Activated CD8-positive, alpha-beta memory T cell treated with anti-CD3 and anti-CD28 coated beads for 4 hours (primary cell): ENCODE measurements at places on chromosomes 2 and 18.
A peak's percentile ranks its signal among the peaks of the same experiment; 100 is the strongest.

DNA sequence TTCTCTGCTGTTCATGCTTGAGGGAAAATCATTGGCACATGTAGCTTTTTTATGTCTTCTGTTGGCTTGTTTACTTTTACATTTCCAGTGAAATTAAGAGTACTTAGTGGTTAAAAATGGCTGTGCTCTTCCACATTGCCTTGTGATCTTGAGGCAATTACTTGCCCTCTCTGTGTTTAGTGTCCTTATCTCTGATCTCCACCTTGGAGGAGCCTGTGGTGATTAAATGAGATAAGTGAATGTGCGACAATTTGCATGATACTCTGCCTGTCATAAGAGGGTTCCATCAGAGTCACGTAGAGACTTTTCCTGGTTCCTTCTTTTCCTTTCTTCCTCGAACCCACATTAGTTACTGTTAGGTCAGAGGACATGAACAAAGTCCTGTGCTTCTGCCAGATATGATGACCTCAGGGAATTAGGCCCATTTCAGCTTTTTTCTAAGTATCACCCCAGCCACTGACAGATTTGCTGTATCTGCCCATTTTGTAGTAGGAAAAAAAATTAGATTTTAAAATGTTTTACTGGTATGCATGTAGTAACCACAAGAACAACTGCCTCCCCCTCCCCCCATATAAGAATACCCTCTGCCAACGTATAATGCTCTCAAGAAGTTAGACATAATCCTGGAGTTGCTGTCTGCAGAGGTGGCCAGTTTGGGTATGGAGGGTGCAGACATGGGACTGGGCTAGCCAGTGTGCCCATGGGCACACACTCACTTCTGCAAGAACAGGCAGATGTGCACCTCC is 51.9 kb downstream of the TET3 start:
- no peak for DNase-seq

GRCh38 chr2:236774171-236774570 is 204.5 kb downstream of the ACKR3 start:
- DNase-seq: no peak

- DNase-seq: no peak
Measured at GRCh38 chr2:67899187-67899586, 163.6 kb downstream of the C1D start.

- DNase-seq: no peak
Measured at GRCh38 chr18:31634331-31634713, 42.6 kb downstream of the TTR start.

DNA sequence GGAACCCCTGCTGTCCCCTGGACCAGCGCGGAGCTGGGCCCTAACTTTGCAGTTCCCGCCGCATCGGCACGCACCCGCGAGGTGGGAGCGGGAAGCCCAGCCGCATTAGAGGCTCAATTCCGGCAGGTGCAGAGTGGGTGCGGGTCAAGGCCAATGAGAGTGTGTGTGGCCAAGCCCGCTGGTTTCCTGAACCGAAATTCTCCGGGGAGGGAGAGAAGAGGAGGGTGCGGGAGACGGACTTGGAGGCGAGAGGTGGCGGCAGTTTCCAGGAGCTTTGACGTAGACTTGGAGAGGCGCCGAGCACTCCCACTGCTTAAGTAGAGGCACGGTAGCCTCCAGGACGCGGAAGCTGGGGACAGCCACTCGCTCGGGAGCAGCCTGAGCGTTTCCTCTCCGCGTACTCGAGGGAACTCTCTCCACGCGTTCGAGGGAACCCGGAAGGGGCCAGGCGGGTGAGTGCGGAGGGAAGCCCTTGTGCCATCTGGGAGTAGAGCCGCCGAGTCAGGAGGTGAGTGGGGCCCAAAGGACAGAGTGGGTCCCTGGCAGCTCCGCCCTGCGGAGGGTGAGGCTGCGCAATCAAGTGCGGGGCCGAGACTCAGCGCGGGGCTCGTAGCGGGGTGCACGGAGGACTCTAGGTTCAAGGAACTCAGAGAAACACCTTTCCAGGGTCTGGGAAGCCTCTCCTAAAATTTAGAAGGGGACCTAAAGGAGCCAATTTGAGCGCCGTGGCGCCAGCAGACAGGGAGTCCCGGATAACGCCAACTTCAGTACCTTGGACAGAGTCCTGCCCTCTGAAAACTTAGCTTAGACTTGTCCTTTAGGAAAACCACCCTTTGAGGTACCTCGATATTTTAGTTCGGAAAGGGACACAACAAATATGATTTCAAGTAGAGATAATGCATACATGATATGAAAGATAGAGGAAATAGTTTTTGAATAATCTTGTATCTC is at the start of gene FAM237A:
Gene FAM237A, plus strand, starts transcription at position 413 of the 951 bp plus-strand sequence. CDS start 1,750 bp downstream, outside the sequence.
- no peak for DNase-seq

- DNase-seq: no peak
Measured at GRCh38 chr2:218263817-218264641, 3.2 kb downstream of the GPBAR1 start.

DNA sequence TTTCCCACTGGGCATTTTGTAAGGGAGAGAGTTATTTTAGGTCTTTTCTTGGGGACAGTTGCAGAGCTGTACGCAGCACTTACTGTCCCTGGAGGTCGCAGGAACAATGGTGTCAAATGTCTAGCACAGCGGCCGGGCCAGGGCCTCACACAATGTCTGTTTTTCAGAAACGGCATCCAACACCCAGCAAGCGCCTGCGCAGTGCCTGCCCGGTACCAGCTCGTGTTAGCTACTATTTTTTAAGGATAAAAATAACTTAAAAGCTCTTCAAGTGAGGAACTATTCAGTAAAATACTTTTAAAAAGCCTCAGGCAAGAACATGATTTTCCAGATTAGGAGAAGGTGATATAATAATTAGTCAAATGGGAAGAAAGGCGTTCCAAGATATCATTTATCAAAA is 90.0 kb downstream of the MBP start:
- DNase-seq: no peak

- no peak for DNase-seq
Measured at GRCh38 chr2:182713601-182714000, 2.5 kb upstream of the DNAJC10 start.

GRCh38 chr18:77047803-77048419 is 84.7 kb downstream of the MBP start:
- no peak for DNase-seq

DNA sequence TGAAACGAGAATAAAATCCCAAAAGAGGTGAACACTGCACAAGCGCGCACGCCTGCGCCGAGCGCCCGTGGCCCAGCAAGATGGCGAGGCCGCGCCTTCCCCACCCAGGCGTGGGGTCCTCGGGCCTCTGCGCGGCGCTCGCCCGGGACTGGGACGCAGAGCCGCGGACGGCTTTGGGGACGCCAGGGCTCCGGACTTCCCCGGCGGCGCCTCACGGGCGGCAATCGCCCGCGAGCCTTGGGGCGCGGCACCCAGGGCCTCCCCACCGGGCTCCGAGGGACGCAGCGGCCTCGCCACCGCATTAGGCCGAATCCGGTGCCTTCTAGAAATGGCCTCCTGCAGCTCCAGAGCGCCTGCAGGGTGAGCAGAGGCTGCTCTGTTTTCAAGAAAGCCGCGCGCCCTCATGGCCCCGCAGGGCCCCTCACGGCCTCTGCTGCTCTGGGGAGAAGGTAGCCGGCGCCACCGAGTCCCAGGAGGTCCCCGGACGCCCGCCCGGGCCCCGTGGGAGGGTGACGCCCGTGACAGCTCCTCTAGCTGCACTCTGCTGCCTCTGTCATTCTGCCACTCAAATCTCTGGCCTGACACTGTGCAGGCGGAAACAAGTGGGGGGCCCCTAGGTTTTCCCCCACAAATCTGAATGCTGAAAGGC is 35.9 kb upstream of the POMC start:
- no peak for DNase-seq

DNA sequence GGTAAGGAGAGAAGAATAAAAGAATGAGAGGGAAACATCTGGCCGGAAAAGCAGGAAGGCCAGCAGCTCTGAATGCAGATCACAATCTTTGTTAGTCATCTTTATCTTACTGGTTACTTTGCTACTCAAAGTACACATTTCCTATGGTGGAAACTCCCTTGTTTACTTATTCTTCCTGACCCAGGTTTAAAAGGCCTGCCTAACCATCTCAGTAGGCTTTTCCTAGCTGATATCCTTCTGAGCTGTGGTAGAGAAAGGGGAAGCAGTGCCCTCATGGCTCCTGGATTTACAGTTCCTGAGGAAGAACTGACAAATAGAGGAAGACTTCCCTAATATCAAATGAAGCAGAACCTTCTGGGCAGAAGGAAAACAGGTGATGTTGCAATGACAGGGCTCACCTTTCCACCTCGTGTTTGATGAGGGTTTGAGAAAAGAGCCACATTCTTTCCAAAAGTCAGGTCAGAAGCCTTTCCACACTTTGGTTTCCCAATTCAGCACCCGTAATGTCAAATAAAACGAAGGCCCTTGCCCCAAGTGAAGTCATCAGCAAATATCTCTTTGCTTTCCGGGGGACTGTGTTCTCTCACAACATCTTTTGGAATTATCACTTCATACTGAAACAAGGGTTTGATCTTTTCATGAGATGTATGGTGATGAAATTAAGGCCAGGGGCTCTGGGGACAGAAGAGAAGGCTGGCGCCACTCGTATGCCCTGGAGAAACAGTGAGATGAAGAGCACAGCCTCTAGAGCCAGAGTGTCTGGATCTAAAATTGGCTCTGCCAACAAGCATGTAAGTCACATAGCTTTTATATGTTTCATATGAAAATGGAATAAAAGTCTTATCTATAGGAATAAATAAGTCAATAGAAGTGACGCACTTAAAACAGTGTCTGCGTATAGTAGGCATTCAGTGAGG is 26.7 kb upstream of the APOB start:
- no peak for DNase-seq

GRCh38 chr2:233426619-233427342 is 72.5 kb downstream of the DGKD start:
- DNase-seq: peak; percentile 40
